ENCODE measurements at places on chromosomes 4 and X.

- no peak for DNase-seq
These were observed 977.0 kb downstream of the FSTL5 start for GRCh38 chr4:161186750-161187149.

DNA sequence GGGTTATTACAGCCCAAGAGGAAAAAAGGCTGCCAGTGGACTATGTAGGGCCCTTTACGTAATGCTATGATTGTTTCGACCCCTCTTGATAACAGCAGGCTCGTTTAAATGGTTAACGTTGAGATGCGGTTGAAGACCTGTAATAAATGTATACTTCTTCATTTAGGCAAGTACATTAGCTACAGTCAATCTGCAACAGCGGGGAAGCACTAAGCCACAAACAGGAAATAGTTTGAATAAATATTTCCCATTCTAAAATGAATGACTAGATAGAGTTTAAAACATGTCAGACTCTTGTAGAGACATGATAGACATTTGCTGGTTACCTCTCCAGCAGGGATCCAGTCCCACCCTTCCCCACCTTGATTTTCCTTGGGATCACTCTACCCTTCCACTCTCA is 38.1 kb upstream of the STIM2 start:
- no peak for DNase-seq

GRCh38 chr4:109155682-109156283 is 146.7 kb downstream of the COL25A1 start:
- DNase-seq, result no peak

GRCh38 chr4:27020203-27020602 is 159.6 kb downstream of the STIM2 start:
- no peak for DNase-seq

DNA sequence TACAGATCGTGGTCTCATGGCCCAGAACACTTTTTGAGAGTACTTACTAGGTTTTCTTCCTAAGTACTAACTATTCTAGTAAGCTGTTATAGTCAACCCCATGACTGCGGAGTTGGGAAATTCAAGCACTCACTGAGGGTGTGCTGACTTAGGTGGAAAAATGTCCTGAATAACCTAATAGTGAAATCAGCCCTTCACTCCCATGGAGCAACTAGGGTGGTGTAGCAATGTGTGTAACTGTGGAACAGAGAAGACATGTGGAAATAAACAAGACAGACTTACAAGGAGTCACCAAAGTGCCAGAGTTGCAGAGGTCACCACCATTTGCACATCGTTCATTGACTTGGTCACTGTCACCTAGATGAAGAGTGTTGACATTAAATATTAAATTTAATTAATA is 12.1 kb upstream of the VSIG4 start:
- DNase-seq, result no peak

DNA sequence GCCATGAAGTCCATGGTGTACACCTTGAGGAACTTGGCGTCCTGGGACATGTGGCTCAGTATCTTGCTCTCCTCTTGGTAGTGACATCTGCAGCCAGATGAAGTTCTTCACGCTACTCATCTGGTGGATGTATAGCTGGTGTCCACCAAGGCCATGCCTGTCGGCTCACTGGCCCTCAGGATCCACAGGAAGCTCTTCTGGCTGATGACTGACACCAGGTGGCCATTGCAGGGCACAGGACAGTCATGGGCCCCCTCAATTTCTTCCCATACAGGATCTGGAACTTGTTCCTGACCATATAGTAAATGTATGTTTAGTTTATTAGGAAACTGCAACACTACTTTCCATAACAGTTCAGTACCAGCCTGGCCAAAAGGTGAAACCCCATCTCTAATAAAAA is 10.3 kb upstream of the CLCN5 start:
- no peak for DNase-seq

GRCh38 chr4:40685300-40685699 is 55.6 kb upstream of the RBM47 start:
- DNase-seq, result no peak

GRCh38 chr4:177579649-177580048 is 137.4 kb upstream of the AGA start:
- no peak for DNase-seq

GRCh38 chr4:73194064-73194463 is 64.5 kb downstream of the ANKRD17 start:
- DNase-seq, result no peak

GRCh38 chr4:155809835-155810234 is 51.0 kb downstream of the GUCY1B1 start:
- no peak for DNase-seq

DNA sequence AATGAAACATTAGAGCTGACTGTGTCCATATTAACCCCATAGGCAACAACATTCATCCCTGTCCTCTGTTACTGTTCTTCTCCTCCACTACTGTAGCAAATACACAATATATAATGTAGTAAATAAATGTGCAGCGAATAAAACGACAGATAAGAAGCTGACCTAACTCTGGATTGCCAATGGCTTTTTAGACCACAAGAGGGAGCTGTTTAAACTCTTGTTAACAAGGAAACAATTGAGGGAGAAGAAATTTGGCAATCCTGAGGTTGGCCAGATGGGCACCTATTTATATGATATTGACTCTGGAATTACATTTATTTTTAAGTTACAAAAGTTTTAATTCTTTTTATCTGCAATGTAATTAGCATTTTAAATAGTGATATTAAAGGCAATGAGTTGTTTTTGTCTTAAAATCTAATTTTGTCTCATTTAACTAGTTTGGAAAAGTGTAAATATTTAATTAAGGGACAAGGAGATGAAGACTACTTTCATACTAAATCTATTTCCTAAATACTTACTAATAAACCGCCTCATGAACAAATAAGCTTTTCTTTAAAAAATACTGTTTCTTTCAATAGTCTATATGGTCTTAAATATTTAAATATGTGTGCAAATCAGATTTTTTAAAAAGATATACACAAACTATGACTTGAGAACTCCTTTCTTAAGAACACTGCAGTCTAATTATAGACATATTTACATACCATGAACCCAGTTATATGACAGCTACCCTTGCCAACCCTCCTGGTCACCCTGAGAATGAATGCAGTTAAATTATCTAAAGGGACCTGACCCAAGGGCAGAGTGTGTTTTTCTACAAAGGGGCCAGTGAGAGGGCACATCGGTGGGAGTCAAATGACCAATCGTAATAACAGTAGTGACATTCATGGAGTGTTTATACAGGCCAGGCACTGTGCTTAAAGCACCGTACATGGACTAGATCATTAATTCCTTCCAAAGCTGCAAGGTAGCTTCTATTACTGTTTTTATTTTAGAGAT is 52.9 kb upstream of the HPF1 start:
- no peak for DNase-seq

DNA sequence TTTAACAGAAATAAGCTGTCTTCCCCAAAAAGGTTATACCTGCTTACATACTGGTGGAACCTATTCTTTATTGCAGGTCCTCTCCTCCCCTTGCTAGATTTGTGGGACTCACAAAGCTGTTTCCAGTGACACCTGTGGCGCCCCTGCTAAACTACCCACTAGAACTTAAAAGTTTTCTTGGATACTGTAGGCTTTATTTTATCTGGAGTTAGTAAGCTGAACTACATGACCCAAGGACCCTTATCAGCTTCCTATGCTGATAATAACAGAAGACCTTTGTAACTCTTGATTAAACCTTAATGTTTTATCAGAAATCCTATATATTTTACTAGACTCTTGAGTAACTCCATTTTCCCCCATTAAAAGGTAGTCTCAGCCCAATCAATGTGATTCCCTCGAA is 32.3 kb downstream of the CLDN2 start:
- no peak for DNase-seq

DNA sequence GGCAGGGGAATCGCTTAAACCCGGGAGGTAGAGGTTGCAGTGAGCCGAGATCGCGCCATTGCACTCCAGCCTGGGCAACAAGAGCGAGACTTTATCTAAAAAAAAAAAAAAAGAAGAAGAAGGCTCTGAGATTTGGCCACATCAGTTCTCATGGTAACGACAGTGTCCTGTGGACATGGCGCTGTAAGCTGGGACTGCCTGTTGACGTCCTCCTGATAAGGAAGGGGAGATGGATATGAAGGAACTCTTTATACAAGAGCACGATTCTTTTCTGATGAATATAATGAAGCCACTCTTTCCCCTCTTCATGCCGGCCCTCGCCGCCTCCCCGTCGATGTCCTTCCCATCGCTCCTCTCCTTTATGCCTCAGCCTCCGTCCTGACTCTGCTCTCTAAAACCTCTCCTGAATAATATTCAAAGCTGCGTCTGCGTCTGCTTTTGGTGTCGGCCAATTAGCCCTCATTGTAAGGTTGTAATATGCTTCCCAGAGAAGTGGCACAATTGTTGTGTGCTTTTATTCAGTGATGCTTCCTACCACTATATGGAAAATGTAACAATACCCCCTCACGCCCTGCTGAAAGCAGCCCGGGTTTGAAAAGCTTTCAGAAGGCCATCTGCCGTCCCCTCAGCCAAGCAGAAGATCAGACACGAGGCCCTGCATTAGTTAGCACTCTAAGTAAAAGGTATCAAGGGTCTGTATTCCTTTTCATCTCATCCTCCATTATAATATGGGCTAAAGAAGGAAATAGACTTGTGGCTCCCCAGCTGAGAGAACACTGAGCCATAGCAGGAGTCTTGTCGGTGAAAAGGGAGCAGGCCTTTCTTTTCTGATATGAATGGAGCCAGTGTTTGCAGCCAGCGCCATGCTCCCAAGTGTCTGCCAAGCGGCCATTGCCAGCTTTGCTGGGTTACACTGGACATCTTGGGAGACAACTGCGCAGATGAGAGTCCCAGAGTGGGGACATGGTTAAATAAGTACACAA is 22.1 kb upstream of the SCOC start:
- no peak for DNase-seq

DNA sequence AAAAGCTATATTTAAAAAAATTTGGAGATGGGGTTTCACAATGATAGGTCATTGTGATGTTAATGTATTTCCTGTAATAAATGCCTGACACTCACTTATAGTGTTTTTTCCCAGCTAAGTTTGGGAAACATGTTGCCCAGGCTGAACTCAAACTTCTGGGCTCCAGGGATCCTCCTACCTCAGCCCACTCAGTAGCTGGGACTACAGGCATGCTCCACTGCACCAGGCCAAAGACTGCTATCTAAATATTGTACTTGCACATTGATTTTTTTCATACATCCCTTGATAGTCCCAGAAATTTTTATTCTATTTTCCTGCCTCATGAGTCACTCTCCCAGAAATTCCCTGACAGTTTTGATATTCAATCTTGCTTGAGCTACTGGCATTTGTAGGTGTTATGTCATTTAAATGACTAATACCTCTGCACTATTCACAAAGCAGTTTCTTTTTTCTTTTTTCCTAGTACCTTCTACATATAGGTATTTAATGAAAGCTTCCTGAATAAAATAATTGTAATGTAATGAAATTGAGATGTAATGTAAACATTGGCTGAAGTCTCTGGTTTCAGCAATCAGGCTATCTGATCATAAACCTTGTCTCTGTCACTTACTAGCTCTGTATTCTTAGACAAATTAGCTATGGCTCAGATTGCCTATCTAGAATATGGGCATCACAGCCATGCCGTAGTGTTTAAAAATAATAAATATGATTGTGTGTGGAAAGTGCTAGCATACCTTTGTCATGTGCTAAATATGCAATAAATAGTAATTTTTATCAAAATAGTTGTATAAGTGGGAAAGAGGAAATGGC is 1973.0 kb upstream of the AGA start:
- no peak for DNase-seq

GRCh38 chr4:26877961-26878360 is 17.3 kb downstream of the STIM2 start:
- DNase-seq, result no peak

DNA sequence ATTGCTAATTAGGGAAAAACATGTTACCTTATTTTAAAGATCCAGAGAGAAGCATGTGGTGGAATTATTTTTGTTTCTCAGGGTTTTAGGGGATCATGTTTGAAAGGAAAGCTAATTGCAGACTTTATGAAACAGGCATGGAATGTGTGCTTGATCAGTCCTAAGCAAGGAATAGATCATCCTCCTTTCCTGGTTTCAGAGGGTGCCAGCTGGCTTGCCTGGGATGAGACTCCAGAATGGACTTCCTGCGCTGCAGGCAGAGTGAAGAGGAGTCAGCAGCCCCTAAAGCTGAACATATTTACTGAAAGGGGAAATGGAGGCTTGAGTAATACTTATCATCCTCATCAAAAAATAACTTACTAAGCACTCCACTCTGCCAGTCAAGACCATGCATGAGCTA is 13.3 kb downstream of the FGF5 start:
- no peak for DNase-seq

DNA sequence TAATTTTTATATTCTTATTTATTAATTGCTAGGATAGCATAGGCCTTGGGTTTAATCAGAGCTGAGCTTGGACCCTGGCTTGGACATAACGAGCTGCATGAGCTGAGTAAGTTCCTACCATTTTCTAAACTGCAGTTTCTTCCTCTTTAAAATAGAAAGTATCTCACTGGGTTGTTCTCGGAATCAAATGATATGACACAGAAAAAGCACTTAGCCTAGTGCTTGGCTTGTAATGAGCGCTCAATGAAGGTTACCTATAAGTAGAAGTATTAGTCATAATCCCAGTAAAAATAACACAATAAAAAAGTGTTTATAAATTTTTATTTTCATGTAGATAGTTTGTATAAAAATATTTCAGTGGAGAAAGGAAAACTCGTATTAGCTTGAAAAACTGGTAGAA is 113.3 kb upstream of the PDLIM3 start:
- no peak for DNase-seq

GRCh38 chr4:38115601-38116000 is 155.4 kb downstream of the PTTG2 start:
- DNase-seq, result no peak

All from Right ventricle myocardium superior (tissue), 1 donor.